ENCODE measurements at places on chromosomes 7 and 10.

- no peak for DNase-seq
Observed at GRCh38 chr7:157928171-157928794, 591.5 kb downstream of the DNAJB6 start.

- no peak for DNase-seq
Observed at GRCh38 chr7:107386548-107387102, 83.2 kb upstream of the GPR22 start.

DNA sequence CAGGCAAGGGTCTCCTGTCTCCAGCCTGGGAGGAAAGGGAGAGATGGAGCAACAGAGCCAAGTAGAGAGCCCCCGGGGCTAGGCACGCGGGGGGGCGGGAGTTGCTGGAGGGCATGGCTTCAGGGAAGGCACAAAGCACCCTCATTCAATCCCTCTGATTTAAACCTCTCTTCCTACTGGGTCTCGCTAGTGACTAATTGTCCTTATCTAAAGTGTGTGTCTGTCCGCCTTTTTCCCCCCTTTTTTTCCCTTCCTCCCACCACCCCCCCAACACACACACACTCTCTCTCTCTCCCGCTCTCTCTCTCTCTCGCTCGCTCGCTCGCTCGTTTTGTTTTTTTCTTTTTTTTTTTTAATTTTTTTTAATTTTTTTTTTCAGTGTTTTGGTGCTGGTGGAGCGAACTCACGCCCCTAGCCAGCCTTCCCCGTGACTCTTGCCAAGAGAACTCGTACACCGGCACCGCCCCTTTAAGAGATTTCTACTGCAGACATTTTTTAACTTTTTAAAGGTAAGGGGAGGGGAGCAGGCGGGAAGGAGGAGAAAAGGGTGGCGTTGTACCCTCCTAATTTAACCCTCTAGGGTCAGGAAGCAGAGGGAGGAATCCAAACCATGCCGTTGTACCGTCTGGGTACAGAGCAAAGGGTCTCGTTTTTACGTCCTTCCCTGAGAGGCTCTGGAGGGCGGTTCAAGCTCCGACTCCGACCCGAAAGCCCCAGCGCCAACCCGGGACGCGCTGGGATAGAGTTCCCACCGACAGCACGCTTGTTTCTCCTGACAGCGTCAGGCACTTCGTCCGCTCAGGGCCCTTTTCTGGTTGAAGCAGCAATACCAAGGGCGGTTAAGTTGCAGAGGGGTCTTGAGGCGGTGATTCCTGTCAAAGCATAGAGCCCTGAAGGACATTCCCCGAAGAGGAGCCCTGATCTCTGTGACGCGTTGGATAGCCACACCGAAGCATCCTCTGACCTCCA lies at the start of gene HPSE2:
HPSE2 (minus strand) TSS at position 195 of the 969 bp plus-strand sequence.
- DNase-seq = no peak

- no peak for DNase-seq
Observed at GRCh38 chr7:301291-302053, 11.5 kb downstream of the FOXL3 start.

DNA sequence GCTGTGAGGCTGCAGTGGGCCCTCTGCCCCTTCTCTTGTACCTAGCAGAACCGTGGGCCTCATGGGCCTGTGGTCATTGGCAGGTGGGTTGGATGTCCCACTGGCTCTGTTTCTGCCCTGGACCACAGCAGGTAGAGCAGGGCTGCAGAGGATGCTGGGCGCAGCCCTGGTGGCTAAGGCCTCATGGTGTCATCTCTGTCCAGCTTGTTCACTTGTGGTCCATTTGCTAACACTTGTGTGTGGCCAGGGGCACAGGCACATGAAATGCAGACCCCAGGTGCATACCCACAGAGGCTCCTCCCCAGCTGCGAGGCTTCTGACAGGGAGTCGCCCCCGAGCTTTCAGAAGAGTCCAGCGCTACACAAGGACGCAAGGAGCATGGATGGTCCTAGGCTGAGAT lies 22.4 kb upstream of the TBRG4 start:
- no peak for DNase-seq

- no peak for DNase-seq
Observed at GRCh38 chr7:755413-755805, 28.3 kb upstream of the PRKAR1B start.

DNA sequence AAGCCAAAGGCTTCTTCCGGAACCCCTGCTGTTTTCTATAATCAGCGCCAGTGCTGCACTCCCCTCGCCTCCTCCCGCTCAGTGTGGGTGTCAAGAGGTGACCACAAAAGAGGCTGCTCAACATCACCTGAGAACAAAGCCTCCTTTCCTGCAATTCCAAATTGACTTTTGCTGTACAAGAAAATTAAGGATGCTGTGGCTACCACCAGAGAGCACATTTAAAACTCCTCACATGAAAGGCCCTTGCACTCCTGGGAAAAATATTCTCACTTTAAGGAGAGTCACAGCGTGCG lies 96.4 kb downstream of the HIPK2 start:
- no peak for DNase-seq

GRCh38 chr10:4351723-4352413 lies 474.1 kb upstream of the AKR1E2 start:
- DNase-seq = no peak

DNA sequence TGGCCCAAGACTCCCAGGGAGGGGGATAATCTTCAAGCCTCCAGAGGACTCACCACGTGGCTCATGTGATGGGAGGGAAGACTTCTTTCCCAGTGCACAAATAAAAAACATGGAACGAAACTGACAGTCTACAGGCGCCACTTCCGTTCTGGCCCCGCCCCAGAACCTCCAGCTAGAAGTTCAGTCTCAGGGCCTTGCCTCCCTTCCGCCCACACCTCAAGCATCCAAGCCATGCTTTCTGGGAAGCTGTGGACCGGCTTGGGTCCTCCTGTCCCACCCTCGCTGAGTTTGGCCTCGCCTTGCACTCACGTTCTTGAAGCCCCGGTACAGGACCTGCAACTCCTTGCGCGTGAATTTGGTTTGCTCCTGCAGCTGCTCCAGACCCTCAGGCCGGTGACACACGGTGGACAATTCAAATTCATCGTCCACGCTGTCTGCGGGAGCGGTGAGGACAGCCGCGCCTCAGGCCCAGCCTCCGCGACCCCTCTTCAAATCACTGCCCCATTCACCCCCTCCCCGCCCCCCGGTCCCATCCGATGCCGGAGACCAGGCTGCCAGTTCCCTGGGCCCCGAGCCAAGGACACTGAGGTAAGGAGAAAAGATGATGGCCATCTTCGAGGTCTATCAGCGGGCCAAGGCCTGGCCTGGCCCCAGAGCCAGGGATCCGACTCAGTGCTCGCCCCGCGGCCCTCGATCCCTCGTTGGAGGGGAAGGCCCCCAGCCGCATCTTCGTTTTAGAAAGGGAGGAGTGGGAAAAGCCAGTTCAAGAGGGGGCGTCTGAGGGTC lies 10.7 kb upstream of the OGA start:
- no peak for DNase-seq

- DNase-seq = no peak
Observed at GRCh38 chr10:11535346-11535959, 76.0 kb downstream of the USP6NL start.

DNA sequence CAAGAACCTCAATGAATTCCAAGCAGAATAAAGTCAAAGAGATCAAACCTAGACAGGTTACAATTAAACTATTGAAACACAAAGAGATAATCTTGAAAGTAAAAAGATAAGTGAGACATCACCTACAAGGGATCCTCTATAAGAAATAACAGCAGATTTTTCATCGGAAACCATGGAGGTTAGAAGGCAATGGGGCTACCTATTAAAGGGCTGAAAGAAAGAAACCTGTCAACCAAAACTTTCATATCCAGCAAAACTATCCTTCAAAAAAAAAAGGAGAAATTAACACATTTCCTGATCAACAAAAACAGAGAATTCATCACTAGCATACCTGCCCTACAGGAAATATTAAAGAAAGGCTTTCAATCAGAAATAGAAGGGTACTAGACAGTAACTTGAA lies 244.9 kb downstream of the ARHGAP12 start:
- DNase-seq = no peak

- no peak for DNase-seq
Observed at GRCh38 chr7:6589151-6589828, 531 bp upstream of the INTS15 start.

DNA sequence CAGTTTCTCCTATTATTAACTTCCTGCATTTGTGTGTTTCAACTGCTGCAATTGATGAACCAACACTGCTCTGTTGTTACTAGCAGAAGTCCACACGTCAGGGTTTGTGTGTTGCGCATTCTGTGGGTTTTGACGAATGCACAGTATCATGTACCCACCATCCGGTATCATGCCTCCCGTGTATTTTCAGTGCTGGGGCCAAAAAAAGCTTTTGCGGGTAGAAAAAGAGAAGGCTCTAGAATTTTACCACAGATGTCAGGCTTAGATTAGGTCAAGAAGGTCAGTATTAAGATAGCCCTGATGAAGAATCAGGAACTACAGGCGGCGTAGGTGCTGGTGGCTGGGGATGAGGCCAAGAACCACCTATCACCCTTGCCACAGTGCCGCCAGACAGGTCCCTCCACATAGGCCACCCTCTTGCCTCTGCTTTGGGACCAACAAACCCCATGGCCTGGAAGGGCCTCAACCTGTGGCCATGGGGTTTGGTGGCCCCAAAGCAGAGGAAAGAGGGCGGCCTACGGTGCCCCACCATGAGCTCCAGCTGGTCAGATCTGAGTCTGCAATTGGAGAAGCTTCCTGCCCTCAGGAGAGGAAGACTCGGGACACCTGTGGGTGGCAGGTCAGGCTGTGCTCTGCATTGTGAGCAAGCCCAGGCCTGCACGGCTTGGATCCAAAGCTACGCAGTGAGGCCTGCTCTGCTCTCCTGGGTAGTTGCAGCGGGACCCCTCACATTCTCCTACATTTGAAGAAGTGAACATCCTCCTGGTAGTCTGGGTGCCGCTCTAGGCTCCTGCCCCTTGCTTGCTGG lies 71.9 kb downstream of the MKI67 start:
- no peak for DNase-seq

- no peak for DNase-seq
Observed at GRCh38 chr10:132129431-132129830, 57.3 kb upstream of the DPYSL4 start.

DNA sequence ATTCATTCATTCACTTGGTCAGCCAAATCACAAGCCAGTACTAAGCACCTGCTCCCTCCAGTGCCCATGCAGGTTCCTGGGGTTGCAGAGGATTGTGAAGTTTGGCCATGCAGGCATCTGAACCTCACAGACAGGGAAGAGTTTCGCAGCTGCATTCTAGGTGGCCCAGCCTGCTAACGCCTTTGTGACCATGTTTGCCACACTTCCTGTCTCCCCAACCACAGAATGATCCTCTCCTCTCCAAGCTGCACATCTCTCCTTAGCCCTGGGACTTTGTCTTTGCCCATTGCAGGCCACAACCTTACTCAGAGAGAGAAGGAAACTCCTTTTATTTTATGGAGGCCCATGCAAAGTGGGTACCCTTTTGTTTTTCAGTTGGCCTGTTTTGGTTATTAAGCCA lies 31.8 kb downstream of the EPDR1 start:
- DNase-seq = no peak

- no peak for DNase-seq
Observed at GRCh38 chr10:35447693-35448407, 111.5 kb downstream of the CCNY start.

GRCh38 chr7:77383333-77383740 lies 32.8 kb downstream of the GSAP start:
- no peak for DNase-seq

DNA sequence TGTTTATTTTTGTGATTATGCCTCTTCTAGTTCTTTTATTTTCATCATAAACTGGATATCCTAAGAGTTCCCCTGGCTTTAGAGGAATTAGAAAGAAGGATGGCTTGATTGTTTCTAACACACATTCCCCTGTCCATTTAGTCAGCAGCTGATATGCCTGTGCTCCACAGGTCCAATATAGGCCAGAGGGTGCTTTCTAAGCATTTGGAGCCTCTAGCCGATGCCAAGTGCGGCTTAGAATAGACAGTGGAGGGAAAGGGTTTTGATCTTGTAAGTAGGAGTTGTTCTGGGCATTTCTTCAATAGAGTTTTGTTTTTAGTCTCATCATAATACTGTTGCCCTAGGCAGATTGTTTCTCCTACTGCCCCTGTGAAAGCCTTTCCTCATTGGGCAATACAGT lies 6.6 kb downstream of the CYP3A43 start:
- no peak for DNase-seq

GRCh38 chr7:90727412-90727811 lies 131.3 kb downstream of the CDK14 start:
- no peak for DNase-seq

DNA sequence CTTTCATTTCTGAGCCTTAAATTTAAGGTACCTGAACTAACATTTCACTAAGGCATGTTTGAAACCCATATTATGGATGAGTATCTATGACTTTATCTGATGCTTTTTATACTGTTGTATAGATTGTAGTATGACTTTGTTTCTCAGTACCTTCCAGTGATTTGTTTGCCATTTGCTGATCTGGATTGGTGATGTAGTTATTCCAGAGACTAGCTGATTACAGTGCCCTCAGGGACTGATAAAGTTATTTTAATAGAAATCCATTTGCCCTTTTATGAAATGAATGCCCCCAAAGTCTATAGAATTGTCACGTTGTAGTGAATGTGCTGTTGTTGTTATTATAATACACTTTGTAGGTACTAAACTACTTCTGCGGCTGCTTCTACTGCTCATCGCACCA lies 385.4 kb upstream of the LRGUK start:
- DNase-seq = no peak

- no peak for DNase-seq
Observed at GRCh38 chr10:114850126-114850525, 28.5 kb downstream of the FHIP2A start.

- no peak for DNase-seq
Observed at GRCh38 chr7:71659622-71660021, 527.7 kb downstream of the GALNT17 start.

DNA sequence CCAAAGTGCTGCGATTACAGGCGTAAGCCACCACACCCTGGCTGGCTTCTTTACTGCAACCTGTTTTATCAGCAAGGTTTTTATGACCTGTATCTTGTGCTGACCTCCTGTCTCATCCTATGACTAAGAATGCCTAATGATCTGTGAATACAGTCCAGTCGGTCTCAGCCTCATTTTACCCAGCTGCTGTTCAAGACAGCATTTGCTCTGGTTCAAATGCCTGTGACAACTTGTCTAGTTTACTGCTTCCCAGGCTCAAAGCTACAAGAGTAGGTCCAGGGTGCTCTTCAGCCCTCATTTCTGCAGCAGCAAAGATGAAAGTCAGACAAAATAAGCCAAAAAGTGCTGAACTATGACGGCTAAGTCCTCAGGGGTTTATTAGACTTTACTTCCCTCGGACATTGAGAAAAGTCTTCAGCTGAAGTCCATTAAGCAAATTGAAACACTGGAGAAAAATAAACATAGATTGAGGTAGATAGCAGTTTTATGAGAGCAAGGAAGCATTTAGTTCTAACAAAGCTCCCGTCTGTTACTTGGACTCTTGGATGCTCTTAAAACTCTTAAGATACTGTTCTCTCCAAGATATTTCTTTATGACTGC lies 12.5 kb upstream of the LYZL1 start:
- DNase-seq = no peak
